ENCODE measurements at places on chromosomes 6 and 20.

DNA sequence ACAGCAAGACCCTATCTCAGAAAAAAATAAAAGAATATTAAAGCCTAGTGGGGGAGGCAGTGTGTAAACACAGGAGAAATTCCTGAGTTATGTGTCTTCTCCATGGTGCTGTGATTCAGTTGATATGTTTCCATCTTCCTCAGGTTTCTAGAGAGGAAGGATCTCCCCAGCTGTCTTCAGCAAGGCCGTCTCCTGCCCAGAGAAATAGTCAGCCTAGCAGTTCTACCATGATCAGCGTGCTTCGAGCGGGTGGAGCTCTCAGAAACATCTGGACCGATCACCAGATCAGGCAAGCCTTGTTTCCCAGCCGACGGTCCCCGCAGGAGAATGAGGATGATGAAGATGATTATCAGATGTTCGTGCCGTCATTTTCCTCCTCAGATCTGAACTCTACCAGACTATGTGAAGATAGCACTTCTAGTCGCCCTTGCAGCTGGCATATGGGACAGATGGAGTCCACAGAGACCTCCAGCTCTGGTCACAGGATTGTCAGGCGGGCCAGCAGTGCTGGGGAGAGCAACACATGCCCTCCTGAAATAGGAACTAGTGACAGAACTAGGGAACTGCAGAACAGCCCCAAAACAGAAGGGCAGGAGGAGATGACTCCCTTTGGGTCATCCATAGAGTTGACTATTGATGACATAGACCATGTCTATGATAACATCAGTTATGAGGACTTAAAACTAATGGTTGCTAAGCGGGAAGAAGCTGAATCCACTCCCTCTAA lies 34.9 kb upstream of the MTHFD1L start:
- DNase-seq = no peak

DNA sequence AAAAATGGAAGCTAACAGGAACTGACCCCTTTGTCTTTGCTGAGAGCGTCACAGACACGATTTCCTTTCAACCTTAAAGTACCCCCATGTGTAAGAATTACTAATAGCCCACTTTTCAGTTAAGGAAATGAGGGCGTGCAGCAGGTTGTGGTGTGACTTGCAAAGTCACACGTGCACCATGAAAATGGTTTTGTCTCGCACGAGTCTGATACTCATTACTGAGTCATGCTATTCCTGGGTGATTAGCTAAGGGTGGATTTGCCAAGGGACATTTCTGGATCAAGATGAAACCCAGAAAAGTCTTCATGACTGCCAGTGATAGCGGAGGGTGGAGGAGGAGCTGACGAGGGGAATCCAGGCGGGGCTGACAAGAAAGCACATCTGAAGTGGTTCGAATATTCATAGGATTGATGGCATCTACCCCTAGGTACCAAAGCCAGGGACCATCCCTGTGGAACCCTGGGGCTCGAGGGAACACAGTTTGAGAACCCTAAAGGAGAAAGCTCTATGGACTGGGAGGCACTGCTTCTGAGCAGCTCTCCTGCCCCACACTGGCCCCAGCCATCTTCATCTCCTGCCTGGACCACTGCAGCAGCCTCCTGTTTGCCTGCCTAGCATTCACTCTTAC lies 12.1 kb upstream of the NFATC2 start:
- DNase-seq = no peak

DNA sequence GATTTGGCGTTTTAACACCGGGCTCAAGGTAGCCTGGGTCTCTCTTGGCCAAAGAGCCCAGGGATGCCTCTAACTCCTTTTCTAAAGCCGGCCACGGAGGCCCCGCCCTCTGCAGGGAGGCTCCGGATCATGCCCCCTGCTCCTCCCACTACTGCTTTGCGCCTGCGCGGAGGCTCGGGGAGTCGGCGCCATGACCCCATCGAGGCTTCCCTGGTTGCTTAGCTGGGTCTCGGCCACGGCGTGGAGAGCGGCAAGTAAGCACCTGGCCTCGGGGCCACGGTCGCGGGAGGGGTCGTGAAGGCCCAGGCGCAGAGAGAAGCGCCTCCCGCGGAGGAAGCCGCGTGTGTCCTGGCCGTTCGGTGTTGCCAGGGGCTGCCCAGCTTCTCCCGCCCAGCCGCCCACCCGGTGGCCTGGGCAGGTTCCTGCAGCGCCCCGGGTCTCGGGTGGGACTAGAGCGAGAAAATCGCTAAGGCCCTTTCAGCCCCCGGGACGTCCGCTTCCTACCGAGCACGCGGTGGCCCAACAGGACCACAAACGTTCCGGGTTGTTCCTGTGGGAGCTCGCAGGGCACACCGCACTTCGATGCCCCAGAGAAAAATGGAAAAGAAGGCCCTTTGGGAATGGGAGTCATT lies at the start of gene SDHAF4:
Gene SDHAF4 (plus strand): TSS at position 180 of the 632 bp plus-strand sequence. CDS start 11 bp downstream, at position 191.
- peak; percentile 91 for DNase-seq

- DNase-seq = no peak
Observed at GRCh38 chr6:41700463-41701347, 34.7 kb downstream of the TFEB start.

GRCh38 chr6:138535728-138536455 lies 36.6 kb upstream of the NHSL1 start:
- no peak for DNase-seq

DNA sequence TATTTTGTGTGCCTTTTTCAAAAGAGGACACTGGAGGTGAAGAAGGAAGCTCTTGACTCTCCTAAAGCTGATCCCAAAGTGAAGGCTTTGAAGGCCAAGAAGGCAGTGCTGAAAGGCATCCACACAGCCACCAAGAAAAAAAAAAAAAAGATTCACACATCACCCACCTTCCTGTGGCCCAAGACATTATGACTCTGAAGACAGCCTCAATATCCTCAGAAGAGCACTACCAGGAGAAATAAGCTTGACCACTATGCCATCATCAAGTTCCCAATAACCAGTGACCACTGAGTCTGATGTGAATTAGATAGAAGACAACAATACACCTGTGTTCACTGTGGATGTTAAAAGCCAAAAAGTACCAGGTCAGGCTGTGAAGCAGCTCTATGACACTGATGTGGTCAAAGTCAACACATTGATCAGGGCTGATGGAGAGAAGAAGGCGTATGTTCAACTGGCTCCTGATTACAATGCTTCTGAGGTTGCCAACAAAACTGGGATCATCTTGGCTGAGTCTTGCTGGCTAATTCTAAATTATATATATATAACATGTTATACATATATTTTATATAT lies 59.4 kb downstream of the PLCG1 start:
- no peak for DNase-seq

DNA sequence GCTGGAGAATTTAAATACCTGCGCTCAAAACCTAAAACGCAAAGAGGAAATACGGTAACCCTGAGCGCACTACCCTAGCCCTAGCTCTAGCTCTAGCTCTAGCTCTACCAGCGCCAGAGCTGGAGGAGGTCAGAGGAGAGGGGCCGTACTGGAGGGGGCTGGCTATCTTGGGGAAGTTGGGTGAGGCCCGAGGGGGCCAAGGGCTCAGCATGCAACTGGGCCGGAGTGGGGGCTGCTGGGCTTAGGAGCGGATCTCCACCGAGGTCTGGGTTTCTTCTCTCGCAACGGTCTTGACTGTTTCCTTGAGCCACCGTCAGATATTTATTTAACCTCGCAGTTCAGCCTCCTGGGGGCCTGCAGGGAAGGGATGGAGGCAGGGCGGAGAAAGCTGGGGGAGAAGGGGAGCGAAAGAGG lies 91.0 kb downstream of the NCR2 start:
- no peak for DNase-seq

DNA sequence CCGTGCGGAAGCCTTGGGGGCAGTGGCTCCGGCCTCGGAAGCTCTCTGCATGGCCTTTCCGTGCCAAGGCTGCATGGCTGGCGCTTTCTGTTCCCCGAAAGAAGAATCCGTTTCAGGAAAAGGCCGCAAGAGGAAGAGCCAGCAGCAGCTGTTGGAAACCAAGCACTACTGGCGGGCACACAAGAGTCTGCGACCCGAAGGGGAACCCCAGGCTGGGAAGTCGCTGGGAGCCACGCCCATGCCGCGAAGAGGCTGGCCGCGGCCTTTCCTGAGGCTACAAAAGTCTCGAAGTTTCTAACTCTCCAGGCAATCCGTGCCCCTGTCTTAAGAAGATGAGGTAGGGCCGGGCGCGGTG lies at the start of gene CGAS:
Gene CGAS (minus strand): TSS at position 191 of the 355 bp plus-strand sequence. CDS start 116 bp downstream, at position 75.
- peak; percentile 56 for DNase-seq

DNA sequence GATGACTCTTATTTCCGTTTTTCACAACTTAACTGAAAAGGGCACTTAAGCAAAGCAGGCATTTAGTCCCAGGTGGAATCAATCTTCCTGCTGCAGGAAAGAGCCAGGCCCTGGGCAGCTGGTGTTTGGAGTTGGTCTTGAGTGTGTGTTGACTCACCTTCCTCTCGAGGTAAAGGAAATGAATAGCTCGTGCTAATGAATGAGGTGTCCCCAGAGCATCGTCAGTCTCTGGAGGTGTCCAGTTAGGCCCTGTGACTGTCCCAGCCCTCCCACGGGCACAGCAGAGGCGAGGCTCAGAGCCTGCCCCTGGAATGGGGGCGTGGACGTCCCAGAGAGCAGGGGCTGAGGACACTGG lies 277.7 kb downstream of the NRN1 start:
- no peak for DNase-seq

DNA sequence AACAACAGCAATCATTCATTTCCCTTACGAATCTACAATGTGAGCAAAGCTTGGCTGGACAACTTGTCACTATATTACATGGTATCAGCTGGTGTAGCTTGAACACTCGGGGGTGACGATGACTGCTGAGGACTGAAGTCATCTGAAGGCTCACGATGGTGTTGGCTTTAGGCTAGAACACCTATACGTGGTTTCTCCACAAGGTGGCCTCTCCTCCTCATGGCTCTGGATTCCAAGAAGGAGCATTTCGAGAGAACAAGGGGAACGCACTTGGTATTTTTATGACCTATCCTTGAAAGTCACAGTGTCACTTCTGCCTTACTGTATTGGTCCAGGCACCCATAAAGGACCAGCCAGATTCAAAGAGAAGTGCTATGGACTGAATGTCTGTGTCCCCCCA lies 37.5 kb upstream of the ADGRF1 start:
- no peak for DNase-seq

DNA sequence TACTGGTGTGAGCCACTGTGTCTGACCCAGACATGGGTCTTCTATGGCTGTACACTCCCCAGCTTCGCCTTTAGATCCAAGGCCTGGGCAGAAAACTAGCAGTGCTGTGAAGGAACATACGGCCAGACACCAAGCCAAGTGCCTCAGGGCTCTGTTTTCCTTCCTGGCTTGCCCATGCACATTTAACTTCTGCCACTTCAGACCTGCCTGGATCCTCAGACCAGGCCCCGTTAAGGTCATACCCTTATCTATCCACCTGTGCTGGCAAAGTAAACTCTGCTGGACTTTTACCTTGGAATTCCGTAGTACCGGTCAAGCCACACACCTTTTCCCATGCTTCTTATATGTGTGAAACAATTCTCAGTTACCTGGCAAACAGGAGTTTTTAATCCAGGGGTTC lies 644.8 kb downstream of the PTPRT start:
- no peak for DNase-seq

DNA sequence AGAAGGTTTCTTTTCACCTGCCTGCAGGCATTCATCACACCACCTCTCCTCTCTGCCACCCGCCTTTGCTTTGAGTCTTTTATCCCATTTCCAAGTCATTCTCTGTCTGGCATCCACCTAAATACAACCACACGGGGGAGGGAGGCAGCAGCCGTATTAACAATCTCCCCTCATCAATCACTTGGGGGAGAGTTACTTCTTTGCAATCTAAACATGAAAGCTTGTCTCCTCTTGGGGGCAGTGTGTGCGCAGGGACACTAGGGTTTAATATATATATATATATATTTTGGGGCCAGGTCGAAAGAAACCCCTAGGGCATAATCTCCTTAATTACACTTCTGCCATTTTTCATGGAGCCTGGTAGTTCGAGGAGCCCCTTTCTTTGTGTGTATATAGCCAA lies 214.5 kb downstream of the TSHZ2 start:
- DNase-seq = no peak

DNA sequence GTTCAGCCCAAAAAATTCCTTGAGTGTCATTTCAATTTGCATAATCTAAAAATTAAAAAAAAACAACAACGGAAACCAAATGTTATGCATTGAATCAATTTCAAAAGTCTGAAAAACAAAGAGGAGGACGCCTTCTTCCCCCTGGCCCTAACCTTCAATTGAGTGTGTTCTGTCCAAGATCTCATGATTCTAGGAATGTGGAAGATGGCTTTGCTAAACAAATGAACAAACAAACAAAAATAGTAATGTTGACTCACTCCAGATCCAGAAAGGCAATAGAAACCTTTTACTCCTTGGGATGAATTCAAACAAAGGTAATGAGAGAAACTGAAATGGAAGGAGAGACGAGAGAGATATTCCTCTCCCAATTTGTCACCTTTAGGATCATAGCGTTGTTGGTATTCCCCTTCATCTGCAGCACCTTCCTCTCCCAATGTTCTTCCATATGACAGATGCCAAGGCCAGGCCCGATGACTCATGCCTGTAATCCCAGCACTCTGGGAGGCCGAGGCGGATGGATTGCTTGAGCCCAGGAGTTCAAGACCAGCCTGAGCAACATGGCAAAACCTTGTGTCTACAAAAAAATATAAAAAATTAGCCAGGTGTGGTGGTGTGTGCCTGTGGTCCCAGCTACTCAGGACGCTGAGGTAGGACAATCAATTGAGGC lies 109.2 kb upstream of the ADGRF1 start:
- DNase-seq = no peak

DNA sequence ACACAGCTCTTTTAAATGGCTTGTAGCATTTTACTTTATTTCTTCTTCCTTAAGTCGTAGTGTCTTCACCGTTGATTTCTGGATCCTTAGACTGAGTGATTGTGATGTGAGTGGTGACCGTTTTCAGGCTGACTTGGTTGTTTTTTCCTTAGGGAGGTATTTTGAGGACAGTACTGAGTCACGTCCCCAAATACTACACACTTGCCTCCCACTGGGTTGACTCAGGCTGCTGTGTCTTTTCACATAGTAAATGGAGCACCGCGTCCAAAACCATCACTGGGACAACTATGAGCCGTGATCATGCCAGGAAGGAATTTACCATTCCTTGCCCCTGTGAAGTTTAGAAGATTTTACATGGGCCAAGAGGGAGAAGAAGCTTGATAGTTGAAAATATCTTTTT lies 174.1 kb downstream of the FARS2 start:
- DNase-seq = no peak

- DNase-seq = no peak
Observed at GRCh38 chr6:106539936-106540335, 89.4 kb downstream of the RTN4IP1 start.

DNA sequence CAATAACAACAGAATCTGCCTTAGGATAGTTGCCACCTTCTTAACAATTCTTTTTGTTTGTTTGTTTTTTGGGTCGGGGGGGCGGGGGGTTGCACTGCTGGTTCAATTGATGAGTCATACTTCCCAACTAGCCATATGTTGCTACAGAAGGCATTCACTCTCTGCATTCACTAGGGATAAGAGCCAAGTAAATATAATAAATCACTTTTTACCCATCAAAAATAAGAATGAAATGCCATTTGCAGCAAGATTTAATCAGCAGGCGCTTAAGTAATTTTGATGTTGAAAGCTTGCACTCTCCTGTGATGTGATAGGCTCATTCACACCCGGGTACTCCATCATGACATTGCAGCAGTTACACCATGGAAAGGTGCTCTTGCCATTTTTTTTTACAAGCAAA lies 209.8 kb downstream of the HIVEP2 start:
- no peak for DNase-seq

GRCh38 chr6:140175486-140175885 lies 801.0 kb upstream of the CITED2 start:
- no peak for DNase-seq

GRCh38 chr6:150146436-150146835 lies 3.6 kb downstream of the PPP1R14C start:
- DNase-seq = no peak

- no peak for DNase-seq
Observed at GRCh38 chr6:117191448-117191847, 73.9 kb upstream of the VGLL2 start.
